ENCODE measurements at places on chromosomes 1 and 21. TPM values are rescaled to one million over a fixed set of nuclear protein-coding genes. Genes with fewer than 3 reads are reported as not detected.
A peak's percentile ranks its signal among the peaks of the same experiment; 100 is the strongest.

- DNase-seq, result peak; percentile 38
These were observed 730.9 kb upstream of the ADGRL2 start for GRCh38 chr1:81069856-81070255.

GRCh38 chr1:234154320-234155251, 218.7 kb upstream of the COA6 start:
- DNase-seq, result peak; percentile 73

- peak; percentile 69 for DNase-seq
These were observed 491.2 kb upstream of the ZRANB2 start for GRCh38 chr1:71572038-71572437.

DNA sequence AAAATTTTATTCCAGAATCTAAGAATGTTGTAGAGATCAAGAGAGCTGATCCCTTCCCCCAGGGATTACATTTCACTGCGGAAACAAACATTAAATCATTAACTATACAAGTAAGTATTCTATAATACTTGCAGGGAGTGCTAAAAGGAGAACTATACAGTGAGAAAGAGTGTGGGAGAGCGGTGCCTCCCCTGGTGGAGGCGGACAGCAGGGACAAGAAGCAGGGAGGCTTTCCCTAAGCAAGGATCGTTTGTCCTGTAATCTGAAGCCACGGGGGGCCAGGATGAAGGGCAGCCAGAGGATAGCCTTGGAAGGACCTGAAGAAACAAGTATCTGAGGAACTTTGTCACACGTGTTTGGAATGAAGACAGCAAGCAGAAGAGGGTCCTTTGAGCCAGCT, 40.1 kb downstream of the SLC9C2 start:
- no peak for DNase-seq

- no peak for DNase-seq
These were observed 138.1 kb downstream of the SYF2 start for GRCh38 chr1:25094229-25094628.

DNA sequence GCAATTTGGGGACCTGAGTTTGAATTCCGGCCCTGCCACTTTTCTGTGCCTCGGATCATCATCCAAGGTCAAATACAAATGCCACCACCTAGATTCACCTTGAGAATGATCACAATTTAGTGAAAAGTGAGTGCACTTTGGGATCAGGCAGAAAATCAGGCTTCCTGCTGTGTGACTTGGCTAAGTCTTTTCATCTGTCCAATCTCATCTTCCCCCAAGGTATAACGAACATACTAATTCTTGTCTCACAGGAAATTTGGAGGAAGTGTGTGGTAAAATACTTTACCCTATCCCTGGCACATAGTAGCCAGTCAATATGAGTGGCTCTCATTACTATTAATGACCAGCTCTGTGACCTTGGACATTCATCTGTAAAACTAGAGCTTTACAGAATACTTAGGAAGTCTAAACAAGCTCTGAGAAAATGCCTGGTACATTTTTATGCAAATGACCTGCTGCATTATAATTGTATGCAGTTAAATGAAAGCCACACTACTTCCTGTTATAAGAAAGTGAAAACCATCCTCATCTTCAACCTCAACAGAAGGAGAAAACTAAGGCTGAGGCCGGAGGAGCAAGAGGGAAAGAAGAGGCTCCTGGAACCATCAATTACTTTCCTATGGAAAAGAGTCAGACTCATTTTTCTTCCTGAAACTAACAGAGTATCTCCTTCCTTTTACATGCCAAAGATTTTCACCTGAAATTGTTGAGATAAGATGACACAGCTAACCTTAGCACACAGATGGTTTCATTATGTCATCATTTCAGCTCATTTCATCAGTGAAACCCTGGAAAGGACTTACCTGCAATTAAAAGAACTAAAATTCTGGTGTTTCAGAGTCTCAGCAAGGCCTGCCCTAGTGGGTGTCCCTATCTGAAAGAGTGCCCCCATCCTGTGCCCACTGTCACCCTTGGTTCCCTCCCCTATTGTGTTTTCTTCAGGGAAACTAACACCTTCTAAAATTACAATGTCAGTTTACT, 32.6 kb upstream of the RGS8 start:
- no peak for DNase-seq

DNA sequence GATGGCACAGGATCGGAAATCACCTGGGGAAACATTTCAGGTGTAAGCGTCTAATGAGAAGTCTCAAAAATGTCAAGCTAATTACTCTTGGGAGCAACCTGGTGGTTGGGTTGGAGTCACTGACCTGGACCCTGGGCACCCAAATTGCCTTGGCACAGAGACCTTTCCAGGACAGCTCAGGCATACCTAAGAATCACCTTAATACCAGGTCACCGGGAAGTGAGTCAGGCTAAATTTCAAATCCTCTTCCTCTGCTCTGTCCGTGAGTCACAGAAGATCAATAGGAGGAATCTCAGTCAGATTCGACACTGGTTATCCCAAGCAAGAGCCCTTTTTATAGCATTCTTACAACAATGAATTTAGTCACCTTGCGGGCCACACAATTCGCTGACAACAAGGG, 179.6 kb upstream of the CAMK1G start:
- DNase-seq, result no peak

- no peak for DNase-seq
These were observed 3.5 kb downstream of the MFAP2 start for GRCh38 chr1:16976966-16977365.

GRCh38 chr1:114482585-114482984, 28.4 kb downstream of the TRIM33 start:
- DNase-seq, result no peak

DNA sequence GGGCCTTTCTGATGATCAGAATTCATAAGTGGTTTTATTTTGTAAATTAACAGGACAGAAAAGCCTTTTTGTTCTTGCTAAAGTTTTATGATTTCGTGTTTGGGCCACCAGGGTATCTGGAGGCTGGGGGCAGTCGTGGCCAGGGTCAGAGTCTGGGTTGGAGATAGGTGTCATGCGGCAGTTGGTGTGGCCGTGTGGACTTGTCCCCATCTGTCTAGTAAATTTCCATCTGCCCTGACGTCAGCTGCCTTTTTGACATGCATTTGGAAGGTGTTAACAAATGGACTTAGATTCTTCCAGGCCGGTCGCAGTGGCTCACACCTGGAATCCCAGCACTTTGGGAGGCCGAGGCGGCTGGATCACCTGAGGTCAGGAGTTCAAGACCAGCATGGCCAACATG, 56.8 kb downstream of the SKI start:
- no peak for DNase-seq

GCLM gene
- 20.1 TPM for total RNA-seq

DMRTB1 gene
- not detected for total RNA-seq

TRABD2B gene
- not detected for total RNA-seq

ANKRD35 gene
- total RNA-seq, result 1.1 TPM

TTC3 gene
- 332 TPM for total RNA-seq

APH1A gene
- total RNA-seq, result 62.0 TPM

RBP7 gene
- not detected for total RNA-seq
